ENCODE measurements at places on chromosomes 11 and 22.

DNA sequence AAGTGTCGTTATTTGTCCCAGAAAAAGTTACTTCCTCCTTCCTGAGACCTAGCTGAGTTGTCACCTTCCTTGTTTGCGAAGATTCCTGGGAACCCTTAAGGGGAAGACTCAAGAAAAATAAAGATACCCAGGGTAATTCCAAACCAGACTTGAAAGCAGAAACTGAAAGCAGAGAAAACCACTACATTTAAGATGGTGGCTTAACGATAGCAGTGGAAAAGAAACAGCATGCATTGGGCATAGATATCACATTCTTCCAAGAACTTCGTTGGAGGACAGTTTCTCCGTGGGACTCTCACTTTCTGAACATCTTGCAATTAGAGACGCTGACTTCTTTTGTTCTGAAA lies 89.1 kb downstream of the FAM76B start:
- no peak for DNase-seq

GRCh38 chr11:128299132-128299726 lies 288.1 kb downstream of the ETS1 start:
- no peak for DNase-seq

GRCh38 chr11:12076840-12077534 lies 33.4 kb upstream of the MICAL2 start:
- no peak for DNase-seq

- DNase-seq = no peak
Measured at GRCh38 chr11:60348116-60348515, 21.1 kb downstream of the MS4A6E start.

DNA sequence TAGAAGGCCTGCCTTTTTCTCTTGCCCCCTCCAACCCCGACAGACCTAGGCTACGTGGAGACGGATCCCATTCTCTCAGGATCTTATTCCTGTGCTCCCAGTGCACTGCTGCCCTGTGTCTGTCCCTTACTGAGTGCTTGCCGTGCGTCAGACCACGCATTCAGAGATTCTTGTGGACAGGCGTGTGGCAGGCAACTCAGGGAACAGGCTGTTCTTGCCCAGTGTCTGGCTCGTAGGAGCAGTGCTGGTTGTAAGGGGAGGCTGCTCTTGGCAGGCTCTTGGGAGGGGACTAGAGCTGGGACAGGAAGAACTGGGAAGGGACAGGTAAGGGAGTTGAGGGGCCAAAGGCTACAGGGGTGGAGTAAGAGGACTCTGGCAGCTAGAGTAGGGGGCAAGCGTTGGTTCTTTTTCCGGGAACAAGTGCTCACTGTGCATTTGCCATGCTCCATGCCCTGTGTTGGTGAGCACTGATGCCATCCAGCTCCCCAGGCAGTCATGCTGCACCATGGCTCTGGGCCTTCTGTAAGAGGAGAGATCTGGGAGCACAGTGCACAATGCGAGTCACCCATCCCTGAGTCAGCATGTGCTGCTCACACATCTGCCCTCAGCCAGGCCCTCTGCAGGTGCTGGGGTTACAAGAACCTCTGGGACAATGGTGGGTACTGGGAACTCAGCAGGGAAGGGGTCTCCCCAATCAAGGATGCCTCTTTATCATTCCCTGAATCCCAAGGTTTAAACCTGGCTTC lies 119.1 kb downstream of the TBC1D22A start:
- no peak for DNase-seq

DNA sequence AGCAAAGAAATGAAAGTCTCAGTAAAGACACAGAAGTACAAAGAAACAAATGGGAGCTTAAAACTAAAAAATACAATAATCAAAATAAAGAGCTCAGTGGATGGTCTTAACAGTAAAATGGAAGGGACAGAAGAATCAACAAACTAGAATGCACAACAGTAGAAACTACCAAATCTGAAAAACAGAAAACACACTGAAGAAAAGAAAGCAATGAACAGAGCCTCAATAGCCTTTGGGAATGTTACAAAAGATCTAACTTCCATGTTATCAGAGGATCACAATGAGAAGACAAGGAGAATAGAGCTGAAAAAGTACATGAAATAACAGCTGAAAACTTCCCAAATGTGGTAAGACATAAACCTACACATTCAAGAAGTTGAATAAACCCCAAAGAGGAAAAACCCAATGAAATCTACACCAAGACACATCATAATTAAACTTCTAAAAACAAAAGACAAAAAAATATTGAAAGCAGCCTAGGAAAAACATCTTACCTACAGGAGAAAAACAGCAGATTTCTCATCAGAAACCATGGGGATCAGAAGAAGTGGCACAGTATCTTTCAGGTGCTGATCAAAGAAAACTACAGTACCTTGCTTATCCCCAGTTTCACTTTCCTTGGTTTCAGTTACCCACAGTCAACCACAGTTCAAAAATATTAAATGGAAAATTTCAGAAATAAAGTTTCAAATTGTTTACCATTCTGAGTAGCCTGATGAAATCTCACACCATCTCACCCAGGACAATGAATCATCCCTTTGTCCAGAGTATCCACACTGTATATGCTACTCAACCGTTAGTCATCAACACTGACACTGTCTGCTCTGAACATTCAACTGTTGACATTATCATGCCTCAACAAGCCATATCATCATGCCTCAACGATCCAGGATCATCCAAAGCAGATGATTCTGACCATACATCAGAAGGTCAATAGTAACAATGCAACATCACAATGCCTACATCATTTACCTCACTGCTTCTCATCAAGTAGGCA lies 22.2 kb downstream of the RRAS2 start:
- DNase-seq = no peak

DNA sequence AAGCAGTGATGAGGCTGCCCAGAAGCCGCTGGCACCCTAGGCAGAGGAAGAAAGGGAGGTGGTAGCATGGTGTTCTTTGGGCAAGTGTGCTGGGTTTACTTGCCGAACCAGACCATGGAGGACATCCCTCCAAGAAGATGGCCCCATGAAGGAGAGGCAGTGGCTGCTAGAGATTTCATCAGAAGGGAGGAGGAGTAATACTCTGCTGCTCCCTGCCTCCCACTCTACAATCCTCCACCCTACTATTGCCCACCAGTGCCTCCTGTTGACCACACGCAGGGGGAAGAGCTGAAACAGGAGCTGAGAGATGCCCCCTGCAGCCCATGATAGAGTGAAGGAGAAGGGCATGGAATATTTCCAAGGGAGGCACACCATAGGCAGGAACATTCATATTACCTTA lies 51.0 kb upstream of the PRSS23 start:
- no peak for DNase-seq

DNA sequence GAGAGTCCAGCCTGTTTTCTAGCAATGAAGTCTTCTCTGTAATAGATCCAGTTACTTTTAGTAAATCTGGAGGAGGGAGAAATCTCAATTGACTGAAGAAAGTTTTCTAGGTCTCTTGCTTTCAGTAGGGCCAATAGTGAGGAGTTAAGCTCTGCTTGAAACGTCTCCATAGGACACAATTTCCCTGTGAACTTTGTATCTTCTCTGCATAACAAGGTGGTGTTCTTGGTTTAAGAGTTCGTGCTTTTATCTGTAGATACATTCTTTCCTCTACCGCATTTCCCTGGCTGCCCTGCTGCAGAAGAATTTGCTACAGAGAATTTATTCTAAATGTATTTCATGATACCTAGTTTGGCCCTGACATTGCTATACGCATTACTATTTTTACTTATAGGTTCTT lies 183.1 kb downstream of the ARHGAP42 start:
- no peak for DNase-seq

- DNase-seq = no peak
Measured at GRCh38 chr22:49973018-49973961, 12.7 kb downstream of the PIM3 start.

- DNase-seq = no peak
Measured at GRCh38 chr22:36465232-36466021, 16.0 kb downstream of the TXN2 start.

DNA sequence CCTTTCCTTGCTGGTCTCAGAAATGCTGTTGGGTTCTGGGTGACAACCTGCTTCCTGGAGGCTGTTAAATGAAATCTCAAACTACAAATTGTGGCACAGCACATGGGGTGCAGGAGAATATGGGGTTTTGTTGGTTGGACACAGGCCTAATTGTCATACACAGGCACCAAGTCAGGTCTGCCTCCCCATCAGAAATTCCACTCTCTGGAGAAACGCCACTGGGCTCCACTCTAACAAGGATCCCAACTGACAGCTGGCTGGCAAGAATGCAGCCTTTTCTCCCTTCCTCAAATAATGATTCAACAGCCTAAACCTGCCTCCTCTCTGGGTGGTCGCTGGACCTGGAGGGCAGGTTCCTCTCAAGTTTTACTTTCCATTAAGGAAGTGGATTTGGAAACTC lies 177.8 kb upstream of the NARS2 start:
- no peak for DNase-seq

GRCh38 chr11:17989306-17989705 lies 23.5 kb downstream of the SERGEF start:
- no peak for DNase-seq

DNA sequence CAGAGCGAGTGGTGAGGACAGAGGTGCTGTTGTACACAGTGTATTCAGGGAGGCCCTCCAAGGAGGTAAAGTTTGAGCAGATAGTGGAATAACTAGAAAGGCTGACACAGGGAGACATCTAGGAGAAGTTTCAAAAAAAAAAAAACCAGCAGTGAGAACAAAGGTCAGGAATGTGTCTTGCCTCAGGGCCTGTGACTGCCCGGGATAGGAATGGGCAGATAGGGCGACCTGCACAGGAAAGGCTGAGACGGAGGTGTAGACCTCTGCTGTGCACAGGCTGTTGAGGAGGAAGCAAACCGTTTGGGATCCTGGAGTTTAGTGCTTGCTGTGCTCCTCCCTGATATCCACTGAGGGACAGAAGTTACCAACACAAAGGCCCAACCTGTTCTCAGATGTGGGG lies 406.5 kb upstream of the B3GAT1 start:
- no peak for DNase-seq

Measured in stimulated activated CD8-positive, alpha-beta memory T cell treated with anti-CD3 and anti-CD28 coated beads, Interleukin-7, amount 100 ng/mL, for 4 hours (primary cell).